NCI-H1105 treated with DMSO at 0.1 percent for 48 hours (cell line): ENCODE measurements at places on chromosomes 11 and 22.

- no peak for DNase-seq
Measured at GRCh38 chr11:88179141-88179540, 3.9 kb upstream of the RAB38 start.

DNA sequence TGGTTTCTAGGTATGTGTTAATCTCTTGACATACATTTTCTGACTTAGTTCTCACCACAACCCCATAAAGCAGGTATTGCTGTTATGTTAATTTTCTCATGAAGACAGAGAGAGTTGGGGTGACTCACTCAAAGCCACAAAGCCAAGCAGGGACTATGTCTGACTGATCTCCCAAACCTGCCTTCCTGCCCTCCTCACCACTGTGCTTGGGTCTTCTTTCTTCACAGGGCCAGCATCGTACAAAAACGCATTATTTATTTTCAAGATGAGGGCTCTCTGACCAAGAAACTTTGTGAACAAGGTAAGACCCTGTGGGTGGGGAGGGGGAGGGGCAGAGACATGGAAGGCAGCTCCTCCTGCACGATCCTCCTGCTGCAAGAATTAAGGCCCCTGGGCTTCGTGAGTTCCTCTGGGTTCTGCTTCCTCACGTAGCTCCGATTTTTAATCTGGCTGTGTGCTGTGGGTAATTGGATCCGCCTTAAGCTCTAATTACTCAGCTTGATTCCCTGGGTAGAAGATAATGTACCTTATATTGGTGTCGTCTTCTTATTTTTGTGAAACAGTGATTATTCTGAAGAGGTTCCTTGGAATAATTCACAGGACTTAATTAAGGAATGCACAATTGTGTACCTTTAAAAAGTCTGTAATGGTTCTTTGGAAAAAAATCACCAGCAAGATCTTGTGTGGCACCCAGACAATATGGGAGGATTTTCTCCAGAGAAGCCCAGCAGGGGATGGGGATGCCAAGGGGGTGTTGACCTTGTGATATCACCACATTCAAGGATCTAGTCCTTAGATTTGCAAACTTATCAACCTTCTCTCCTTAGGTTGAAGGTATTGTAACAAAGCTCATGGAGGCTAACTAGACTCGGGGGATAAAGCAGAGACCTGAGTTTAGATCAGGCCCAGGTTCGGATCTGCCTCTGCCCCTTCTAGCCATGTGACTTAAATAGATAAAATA, 112.9 kb downstream of the SPON1 start:
- no peak for DNase-seq

DNA sequence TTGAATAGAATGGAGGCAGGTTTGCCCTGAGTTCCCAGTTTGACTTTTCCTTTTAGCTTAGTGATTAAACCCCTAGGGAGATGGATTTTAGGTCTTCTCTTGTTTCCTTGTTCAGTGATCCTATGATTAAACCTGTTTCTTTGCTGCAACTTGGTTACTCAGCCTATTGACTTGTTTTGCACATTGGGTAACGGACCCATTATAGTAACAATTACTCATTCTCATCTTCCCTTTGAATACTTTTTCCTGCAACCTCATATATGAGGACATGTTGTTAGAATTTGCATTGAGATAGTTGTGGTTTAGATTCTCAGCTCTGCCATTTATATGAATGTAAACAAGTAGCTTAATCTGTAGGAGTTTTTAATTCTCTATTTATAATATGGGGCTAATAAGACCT, 489.2 kb upstream of the CNTN5 start:
- DNase-seq, result no peak

- DNase-seq, result no peak
Measured at GRCh38 chr11:119936426-119936825, 201.5 kb downstream of the TRIM29 start.
